ENCODE measurements at places on chromosomes 6 and 20. TPM values are rescaled to one million over a fixed set of nuclear protein-coding genes. Genes with fewer than 3 reads are reported as not detected.
A peak's percentile ranks its signal among the peaks of the same experiment; 100 is the strongest.

DNA sequence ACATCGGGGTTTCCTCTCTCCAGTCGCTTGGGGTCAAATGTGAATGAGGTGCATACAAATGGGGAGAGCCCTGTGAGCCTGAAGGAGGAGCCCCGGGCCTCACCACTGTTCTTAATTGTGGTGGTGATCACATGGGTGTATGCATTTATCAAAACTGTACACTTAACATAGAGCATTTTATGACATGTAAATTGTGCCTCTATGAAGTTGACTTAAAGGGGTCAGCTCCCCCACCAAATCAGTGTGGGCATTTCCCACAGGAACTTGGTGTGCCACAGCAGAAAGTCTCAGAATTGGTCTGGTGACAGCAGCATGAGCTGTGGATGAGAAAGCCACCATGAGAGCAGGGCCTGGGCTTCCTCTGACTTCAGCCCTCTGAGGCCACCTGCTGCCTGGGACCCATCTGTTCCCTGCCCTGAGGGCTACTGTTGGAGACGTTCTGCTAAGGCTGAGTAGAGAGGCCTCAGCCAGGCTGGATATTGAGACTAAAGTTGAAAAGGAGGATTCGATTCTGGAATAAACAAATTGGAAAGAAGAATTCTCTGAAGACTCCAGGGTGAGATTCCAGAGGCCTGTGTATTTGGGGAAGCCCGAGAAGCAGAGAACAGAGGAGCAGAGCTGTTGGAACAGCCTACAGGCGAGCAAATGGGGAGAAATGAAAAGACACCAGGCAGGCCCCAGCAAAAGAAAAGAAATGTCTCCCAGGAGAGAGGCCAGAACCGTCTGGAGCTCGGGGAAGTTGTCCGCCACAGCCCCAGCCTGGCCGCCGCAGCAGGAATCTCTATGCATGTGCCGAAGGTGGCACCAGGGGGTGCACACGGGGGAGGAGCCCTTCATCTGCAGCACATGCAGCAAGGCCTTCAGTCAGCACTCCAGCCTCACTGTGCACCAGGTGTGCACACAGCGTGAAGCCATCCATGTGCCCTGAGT lies 37.6 kb upstream of the XRN2 start:
- H3K36me3 ChIP-seq, result no peaks in the 10 kb centered on the region
- H3K4me3 ChIP-seq, result no peak overlapping the region
- DNase-seq, result no peak

DNA sequence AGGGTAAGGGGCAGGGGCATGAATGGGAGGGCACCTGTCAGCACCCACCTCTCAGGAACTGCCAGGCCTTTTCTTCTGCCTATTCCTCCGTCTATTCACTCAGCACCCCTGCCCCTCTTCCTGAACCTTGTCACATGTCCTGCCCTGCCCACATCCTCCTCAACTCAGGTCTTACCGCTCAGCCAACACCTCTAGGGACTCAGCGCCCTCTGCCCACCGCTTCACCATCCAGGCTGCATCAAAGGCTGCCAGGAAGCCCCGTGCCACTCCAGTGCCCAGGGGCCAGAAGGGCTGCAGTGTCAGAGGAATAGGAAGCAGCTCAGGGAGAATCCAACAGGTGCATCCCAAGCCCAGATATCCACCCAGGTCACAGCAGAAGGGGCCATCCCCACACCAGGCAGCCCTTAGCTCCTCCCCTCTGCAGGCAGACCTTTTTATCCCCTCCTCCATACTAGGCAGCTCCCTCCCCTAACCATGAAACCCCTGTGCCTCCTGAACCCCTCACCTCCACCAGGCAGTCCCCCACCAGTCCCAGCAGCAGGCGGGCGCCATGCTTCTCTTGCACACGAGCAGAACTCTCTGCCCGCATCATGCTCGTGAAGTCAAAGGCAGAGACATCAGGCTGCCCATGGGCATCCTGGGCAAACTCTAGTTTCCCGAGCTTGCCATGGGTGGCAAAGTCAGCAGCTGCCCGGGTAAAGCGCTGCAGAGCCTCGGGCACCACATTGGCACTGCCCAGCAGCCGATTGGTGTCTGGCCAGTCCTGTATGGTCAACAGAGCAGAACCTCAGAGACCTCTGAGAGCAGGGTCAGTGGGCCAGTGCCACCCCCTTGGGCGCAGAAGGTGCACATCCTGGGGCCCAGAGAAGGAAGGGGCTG lies 5.5 kb downstream of the MICAL1 start:
- H3K27ac ChIP-seq, result no peak overlapping the region
- H3K36me3 ChIP-seq, result peaks cover 6% of the 10 kb centered on the region
- no peak overlapping the region for H3K4me3 ChIP-seq

GRCh38 chr6:90403489-90404381 lies 107.1 kb upstream of the BACH2 start:
- no peaks in the 10 kb centered on the region for H3K27me3 ChIP-seq
- DNase-seq, result peak; percentile 42
- H3K4me1 ChIP-seq, result no peaks in the 10 kb centered on the region
- no peaks in the 10 kb centered on the region for H3K36me3 ChIP-seq

DNA sequence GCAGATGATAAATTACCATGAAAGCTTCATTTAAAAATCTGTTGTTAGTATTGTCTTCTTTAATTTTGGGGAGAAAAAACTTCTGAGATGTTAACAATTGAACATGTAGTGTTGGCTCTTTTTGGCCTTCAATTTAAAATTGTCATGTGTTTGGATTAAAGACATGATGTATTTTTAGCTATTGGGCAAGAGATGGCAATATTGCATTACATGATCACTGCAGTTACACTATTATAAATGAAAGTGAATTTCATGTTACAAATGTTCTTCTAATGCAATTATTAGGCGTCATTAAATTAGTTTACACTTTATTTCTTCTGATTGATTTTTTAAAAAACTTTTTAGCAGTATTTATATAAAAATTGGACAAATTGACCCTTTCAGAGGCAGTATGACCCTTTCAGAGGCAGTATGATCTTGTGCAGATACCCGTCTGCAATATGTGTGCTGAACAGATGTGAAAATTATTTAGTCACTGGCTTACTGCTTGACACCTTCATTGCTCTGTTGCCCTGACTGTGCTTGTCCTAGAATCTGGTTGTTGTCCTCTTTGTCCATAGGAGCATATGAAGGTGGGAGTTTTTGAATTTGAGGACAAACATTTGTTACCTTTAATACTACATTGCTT lies 25.8 kb downstream of the CDKAL1 start:
- no peaks in the 10 kb centered on the region for H3K27me3 ChIP-seq
- H3K4me1 ChIP-seq, result no peaks in the 10 kb centered on the region
- no peaks in the 10 kb centered on the region for H3K36me3 ChIP-seq
- no peak overlapping the region for H3K4me3 ChIP-seq

DNA sequence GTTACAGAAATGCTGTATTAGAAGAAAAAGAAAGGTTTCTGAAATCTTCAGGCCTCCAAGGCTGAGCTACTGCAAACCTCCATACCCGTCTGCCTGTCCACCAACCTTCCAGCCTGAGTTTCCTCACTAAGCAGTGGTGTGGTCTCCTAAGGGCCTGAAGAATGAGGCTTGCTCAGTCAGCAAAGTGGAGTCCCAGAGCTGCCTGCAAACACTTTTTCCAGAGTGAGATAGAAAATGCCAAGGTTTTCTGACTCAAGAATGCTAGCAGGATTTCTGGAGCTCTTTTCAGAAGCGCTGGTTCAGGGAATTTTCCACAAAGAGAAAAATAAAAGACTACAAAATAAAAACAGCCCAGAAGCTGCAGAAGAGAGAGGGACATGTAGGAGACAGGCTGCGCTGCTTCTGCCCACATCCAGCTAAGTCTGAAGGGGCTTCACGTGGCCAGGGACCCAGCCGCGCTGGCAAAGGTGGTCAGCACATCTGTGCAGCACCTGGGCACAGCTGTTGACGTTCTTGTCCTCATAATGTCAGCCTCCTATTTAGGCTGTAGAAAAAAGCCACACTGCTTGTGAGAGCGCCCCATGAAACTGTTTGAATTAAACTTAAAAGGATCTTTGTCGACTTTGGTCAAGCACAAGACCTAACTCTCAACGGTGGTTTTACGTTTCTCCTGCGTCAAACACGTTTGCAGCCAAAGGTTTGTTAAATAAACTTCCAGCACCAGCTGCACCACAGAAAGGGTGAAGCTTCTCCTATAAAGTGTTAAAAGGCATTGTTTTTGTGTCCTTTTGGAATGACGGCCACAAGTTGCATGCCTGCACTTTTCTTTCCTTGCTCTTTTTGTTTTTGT lies 209.0 kb downstream of the THBS2 start:
- H3K27ac ChIP-seq, result peak overlapping the region; percentile 76
- no peaks in the 10 kb centered on the region for H3K36me3 ChIP-seq
- H3K27me3 ChIP-seq, result no peaks in the 10 kb centered on the region
- H3K4me1 ChIP-seq, result peaks cover 7% of the 10 kb centered on the region
- peak; percentile 32 for DNase-seq
- no peak overlapping the region for H3K4me3 ChIP-seq

GRCh38 chr6:4365686-4366085 lies 230.3 kb upstream of the ECI2 start:
- H3K4me1 ChIP-seq, result peaks cover 6% of the 10 kb centered on the region
- DNase-seq, result no peak
- H3K4me3 ChIP-seq, result no peak overlapping the region
- H3K27me3 ChIP-seq, result no peaks in the 10 kb centered on the region
- no peak overlapping the region for H3K27ac ChIP-seq

RCAN2 gene
- 7.2 TPM for total RNA-seq

All from adrenal gland (tissue), 19 donors.